ENCODE measurements at places on chromosomes 6 and 20.

DNA sequence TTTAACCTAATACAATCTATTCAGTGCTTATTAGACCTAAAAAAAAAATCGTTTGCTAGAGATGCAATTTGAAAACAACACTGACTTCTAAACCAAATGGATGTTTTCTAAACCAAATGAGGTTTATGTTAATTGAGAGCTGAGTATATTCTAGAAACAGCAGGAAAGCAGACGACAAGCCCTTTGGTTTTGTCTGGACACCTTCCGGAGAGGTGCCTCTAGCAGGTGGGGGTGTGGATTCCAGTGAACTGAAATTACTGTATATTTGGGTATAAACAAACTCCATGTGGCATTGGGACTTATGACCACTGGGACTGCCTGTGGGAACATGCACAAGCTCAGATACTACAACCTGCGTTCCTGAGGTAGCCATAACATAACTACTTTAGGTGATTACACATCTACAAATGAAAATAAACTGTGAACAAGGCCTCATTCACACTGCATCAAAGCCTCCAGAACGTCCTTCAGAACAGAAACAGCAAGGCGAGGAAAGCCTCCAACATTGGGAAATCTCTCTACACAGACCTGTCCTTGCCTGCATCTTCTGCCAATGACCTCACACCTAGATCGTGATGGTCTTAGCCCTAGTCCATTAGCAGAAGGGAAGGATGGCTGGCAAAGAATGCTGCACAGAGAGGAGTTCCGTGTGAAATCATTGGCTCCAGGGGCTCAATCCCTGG lies 206.8 kb upstream of the FOXQ1 start:
- no peak for DNase-seq

- DNase-seq: no peak
Measured at GRCh38 chr20:59933296-59933848, at the start of gene SYCP2. TSS of gene SYCP2 (minus strand) at chr20:59933637. CDS start at chr20:59922413, 11,224 bp downstream.

DNA sequence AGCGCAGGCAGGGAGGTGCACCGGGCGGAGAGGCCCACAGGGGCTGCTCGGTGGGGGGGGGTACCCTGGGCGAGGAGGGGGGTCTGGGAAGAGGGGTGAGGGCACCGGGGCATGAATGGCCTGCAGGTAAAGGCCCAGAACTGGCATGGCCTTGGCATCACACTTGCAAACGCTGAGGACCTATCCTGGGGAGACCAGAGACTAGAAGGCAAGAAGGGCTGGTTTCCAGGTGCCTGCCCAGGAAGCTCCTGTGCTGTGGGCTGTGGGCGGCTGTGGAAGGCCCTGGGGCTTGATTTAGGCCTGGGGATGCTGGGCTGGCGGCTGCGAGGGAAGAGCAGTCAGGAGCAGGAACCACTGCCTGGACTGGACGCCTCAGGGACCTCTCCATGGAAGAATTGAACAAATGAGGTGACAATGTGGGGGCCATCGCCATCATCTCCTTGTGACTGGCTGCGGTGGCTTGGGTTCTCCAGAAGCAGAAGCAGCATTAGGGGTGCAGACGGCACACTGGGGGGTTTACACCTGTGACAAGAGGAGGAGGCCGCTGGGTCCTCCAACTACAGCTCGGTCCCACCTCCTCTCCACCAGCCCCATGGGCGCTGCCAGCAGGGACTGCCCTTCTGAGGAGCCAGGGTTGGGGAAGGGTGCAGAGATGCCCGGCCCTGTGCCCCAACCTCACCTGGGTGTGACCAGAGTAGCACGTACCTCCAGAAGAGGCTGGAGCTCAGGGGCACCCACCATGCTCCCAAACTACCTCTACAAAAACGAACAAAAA lies 32.1 kb upstream of the IRF4 start:
- no peak for DNase-seq

DNA sequence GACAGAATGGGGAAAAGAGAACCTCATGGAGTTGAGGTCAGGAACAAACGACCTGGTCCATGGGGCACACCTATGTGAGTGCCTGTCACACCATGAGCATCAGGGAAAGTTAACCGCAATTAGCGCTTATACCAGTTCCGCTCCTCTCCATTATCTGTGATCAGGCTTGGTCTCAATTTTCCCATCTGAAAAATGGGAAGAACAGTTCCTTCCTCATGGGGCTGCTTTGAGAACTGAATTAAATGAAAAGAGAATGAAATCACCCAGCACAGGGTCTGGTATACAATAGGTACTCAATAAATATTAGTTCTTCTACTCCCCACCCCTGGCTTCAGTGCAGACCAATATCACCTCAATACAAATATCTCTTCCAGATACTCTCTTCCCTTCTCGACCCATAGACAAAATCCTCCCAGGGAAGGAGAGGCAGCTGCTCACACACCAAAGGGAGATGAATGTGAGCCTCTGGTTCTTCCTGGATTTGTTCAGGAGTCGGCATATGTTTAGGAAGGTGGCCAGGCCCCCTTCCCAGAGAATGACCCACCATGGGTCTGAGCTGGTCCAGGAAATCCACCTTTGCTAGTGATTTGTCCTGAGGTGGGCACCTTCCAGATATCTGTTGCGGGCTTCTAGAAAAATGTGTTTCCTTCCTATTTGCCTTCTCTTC lies 2.4 kb upstream of the PTGIS start:
- DNase-seq: no peak

DNA sequence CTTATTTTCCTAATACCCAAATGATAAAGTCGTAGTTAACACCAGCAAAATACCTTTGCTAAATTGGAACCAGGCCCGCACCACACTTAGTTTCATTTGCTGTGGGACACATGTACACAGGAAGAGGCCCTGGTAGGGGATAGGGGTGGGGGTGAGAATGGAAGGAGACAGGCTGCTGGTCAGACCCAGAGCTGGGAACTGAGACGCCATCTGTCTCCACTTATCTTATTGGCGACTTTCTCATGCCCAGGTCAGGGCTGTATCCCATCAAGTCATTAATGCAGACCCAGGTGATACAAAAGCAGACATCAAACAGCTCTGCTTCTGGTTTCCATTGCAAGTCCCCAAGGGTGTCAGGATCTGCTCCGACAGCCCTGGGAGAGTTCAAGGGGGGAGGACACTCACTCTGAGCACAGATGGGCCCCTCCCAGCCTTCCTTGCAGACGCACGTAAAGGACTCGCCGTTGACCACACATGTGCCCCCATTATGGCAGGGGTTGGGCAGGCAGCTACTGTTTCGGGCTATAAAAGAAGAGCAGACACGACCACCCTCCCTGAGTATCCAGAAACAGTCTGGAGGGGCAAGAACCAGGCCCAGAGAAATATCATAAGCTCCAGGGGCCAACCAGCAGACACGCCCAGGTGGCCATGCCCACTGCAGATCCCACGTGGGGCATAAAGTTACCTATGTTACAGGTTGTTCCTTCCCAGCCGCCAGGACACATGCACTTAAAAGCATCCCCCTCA lies 29.2 kb downstream of the JAG1 start:
- DNase-seq: no peak

GRCh38 chr6:150606647-150607328 lies 7.1 kb downstream of the PLEKHG1 start:
- DNase-seq: no peak

GRCh38 chr20:23445596-23446217 lies 6.2 kb downstream of the CSTL1 start:
- no peak for DNase-seq

GRCh38 chr6:89941763-89942497 lies 47.7 kb downstream of the GJA10 start:
- DNase-seq: no peak

GRCh38 chr6:99187429-99187828 lies 162.0 kb downstream of the FAXC start:
- no peak for DNase-seq

DNA sequence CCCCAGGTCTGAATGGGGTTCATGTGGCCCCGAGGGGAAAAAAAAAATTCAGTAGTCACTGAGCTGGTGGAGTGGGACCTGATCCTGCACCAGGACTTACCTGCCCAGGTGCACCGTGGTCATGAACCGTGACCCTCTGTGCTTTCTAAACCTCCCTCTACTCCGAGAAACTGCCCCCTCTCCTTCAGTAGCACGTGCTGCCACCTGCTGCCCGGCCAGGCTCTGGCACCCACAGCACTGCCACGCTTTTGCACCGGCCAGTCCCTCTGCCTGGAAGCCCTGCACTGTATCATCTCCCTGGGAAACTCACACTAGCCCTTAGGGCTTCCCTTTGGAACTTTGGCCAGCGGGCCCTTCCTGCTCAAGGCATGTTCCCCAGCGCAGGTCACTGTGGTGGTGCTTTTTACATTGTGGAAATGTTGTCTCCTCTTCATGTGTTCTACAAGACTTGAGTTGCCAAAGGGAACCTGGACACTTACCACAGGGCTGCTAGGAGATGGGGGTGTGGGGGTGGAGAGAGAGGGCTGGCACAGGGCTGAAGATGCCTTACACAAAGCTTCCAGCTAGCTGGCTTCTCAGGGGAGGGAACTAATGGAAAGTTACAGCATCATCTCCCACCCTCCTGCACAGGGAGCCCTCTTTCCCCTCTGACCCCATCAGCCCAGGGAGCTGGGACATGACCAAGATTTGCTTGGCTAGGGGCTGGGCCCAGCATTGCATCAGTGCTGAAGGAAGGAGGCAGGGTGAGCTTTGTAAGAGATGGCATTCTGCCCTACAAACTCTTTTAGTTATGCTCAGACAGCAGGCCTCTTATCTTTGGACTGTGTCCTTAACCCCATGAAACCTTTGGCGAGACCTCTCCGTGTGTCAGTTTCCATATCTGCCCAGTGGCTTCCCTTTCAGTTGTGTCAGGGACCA lies 2.5 kb upstream of the PTPRT start:
- DNase-seq: no peak

GRCh38 chr20:54726687-54727300 lies 251.4 kb downstream of the DOK5 start:
- no peak for DNase-seq

DNA sequence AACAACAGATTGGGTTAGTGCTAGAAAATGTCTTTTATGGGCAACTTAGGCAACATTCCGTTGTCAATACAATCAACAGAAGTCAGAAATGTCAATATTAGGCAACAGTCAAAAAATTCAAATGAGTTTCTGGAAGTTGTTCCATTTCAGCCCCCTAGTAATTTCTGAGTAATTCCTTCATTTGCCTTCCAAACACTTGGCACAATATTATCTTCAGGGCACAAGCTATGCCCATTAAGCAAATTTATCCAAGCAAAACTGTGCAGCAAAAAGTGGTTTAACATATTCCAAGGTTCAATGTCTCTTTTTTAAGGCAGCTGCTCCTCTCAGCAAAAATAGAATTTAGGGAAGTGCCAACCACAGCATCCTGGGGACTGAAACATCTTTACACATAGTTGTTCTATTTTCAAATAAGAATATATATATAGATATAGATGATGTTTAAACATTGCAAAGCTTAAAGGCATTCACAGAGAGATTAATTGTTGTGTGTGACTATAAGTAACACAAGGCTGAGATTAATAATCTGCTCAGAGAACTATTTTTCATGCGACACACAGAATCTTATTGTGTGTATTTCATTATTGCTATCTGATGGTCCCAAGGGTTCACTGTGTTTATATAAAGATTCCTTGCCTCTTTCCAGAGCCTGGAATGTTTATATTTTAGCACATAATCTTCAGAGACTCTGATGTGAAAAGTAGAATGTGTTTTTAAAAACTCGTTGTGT lies 75.2 kb upstream of the ADTRP start:
- no peak for DNase-seq

DNA sequence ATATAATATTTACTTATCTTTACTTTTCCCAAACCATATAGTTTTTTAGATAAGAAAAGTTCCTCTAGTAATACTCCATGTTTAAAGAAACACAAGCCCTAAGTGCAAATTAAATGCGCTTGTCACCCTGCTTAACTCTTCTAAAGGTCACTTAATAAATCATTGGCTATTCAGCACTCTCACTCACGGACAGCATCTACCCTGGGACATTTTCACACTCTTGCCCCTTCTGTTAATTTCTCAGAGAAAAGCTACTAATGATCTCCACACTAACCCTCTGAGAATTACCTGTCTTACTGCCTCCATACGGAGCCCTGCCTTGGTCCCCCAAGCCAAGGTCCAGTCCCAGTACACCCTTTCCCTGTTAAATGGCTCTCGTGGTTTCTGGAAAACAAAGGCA lies 102.2 kb downstream of the NRN1 start:
- DNase-seq: no peak

- DNase-seq: no peak
Measured at GRCh38 chr6:14966096-14966905, 279.6 kb upstream of the JARID2 start.

DNA sequence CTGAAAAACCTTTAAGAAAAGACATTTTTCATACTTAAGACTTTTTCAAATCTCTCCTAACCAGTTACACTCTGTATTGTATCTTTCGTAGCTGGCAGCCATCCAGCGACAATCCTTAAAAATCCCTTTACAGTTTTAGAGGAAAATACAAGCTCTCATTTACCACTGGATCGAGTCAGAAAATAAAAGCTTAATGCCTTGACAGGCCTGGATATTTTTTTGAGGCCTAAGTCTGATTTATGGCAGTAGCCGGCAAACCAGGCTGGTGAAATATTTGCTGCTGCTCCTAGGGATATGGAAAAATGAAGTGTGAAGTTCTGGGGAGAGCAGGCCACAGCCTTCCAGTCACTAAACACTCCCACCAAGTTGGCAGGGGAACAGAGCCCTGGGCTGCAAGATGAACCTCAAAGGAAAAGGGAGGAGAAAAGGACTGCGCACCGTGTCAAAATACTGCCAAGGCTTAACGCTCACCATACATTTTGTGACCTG lies 213.0 kb upstream of the SUPT3H start:
- no peak for DNase-seq

DNA sequence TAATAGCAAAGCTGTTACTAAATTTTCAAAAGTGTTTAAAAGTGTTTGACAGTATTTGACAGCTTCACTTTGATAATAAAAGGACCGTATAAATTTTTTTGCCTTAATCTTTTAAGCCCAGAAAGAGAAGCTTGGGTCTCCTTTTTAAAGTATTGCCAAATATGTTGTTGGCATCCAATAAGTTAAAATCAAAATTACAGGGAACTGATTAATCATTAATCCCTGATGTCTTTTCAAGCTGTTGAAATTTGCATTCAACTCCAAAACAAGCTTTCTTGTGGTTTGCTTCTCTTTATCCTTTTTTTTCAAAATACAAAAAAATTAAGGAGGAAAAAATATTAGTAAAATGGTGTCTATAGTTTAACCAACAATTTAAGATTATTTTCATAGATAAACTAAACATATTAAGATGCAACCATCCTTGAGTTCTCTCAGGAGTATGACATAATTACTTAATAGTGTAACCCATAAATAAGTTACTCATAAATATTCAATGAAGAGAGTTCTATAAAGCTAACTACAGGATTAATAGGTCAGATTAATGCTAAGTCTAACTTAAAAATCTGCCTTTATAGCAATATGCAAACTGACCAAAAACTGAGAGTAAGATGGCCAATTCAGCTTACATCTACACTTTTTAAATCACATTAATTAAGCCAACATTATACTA lies 27.0 kb upstream of the CALHM6 start:
- DNase-seq: no peak

- DNase-seq: no peak
Measured at GRCh38 chr6:138211601-138212000, 6.7 kb downstream of the PBOV1 start.

DNA sequence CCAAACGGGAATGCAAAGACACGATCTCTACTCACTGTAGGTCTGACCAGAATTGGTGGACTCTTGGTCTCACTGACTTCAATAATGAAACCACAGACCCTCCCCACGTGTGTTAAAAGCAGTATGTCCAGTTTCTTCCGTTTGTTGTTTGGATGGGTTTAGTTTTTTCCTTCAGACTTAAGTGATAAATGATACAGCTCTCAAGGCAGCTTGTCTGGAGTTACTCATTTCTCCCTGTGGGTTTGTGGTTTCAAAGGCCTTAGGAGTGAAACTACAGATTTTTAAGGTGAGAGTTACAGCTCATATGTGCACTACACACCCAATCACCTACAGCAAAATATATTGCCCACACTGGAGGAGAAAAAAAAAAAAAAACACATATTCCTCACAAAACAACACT lies 86.7 kb upstream of the STMND1 start:
- no peak for DNase-seq
